ENCODE measurements at places on chromosomes 1 and 21.

DNA sequence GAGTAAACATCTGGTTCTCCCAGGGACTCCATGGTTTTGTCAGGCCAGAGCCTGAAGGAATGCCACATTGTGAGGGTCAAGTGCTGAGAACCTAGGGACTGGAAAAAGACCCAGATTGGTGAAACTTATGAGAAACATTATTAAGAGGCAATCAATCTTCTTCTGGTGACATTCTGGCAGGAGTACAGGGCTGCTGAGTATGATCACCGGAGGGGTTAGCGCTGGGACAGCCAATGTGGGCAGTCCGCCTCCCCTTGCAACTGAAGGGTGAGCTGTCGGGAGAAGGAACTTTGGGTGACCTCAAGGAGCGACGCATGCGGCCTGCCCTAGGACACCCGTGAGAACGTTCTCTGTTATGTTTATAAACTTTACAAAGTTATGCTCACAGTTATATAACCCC lies 429.0 kb downstream of the LMO4 start:
- DNase-seq, result no peak

- no peak for DNase-seq
These were observed 1.0 kb upstream of the ARID1A start for GRCh38 chr1:26694638-26695355.

GRCh38 chr1:25501235-25502058 lies 42.0 kb upstream of the LDLRAP1 start:
- DNase-seq, result peak; percentile 32

- peak; percentile 36 for DNase-seq
These were observed 106.8 kb downstream of the LMO4 start for GRCh38 chr1:87435484-87435883.

- DNase-seq, result no peak
These were observed 34.9 kb upstream of the LYPLAL1 start for GRCh38 chr1:219138747-219139146.

- DNase-seq, result no peak
These were observed 3.9 kb downstream of the LYPD8 start for GRCh38 chr1:248751635-248752034.

GRCh38 chr1:59238333-59238934 lies 58.5 kb upstream of the FGGY start:
- no peak for DNase-seq

GRCh38 chr1:30877205-30877912 lies 31.2 kb downstream of the SDC3 start:
- no peak for DNase-seq

Measured in activated CD4-positive, alpha-beta memory T cell treated with anti-CD3 and anti-CD28 coated beads for 36 hours (primary cell).